ENCODE measurements at places on chromosomes 4 and X.

GRCh38 chr4:189001283-189001970 lies 862.2 kb downstream of the TRIML1 start:
- DNase-seq = no peak

DNA sequence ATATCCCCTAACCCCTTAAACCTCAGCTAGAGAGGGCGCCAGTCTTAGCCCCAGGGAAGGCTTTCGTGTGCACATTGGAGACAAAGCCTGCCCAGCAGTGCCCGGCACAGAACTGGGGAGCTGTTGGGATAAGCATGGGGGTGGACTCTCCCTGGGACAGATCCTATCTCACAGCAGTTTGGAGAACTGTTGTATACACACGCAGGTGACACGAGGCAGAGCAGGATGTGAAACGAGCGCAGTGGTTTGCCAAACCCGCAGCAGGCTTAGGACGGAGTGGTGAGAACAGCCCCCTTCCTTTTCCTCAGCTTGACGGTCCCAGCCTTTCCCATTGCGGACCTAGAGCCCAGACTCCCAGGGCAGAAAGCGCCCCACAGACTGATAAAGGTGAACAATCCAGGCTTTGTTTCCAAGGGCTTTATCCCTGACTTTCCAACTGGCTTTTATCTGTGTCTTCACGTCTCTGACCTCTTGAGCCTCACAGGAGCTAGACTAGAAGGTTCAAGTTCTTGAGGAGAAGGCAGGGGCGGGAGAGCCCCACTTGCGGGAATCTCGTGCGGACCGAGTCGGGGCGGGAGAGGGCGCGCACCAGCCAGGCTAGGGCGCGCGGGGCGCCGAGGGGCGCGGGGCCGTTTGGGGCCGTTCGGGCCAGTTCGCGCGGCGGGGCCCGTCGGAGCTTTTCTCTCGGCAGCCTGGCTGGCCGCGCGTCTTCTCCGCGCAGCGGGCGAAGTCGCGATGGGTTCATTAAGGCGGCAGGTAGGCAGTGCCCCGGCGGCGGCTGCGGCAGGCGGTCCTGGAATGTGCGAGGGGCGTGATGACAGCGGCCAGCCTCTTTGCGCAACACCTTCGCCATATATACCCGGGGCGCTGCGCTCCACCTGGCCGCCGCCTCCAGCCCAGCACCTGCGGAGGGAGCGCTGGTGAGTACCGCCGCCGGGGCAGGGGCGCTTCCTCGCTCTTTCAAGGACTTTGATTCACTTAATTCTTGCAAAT lies at the start of gene SLC34A2:
Gene SLC34A2 (plus strand): TSS at position 881 of the 993 bp plus-strand sequence. CDS start 6,650 bp downstream, outside the sequence.
- no peak for DNase-seq

GRCh38 chr4:40197879-40198689 lies 1.3 kb downstream of the RHOH start:
- no peak for DNase-seq

DNA sequence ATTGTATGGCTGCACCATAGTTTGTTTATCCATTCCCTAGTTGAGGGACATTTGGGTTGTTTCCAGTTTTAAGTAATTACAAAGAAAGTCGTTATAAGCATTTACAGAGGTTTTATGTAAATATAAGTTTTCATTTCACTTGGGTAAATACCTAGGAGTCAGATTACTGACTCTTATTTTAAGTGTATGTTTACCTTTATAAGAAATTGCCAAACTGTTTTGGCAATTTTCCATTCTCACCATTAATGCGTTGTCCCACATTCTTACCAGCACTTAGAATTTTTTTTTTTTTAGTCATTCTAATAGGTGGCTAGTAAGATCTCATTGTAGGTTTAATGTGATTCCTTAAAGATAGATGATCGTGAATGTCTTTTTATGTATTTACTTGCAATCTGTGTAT lies 121.5 kb upstream of the NR3C2 start:
- DNase-seq = no peak

DNA sequence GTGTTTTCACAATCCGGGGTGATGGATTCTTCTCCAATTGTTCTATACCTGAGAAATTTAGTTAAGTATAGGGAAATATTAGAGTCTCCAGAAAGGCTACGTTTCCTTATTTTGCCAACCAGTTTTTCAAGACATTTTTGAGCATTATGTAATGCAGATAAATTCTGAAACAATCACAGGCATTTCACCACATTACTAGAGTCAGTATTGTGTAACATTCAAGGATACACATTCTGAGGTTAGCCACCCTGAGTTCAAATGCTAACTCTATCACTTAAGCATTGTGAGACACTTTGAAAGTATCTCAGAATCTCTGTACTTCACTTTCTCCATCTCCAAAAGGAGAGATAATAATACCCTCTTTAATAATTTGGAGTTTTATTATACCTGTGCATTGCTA lies 10.6 kb downstream of the SULT1B1 start:
- no peak for DNase-seq

DNA sequence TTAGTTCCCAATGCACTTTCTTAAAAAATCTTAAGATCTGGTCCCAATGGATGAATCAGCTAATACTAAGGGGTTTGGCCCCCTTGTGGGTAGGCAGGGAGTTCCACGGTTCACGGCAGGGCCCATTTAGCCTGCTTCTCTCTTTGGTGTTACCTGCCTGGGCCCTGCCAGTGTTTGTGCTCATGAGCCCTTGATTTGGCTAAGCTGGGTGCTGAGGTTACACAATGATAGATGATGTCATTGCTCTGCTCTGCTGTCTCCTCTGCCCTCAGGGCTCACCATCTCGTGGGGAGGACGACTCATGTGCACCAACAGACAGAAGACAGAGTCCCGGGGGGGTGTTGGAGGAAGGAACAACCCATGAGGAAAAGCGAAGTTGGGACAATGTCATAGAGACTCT lies 24.4 kb downstream of the RTL5 start:
- no peak for DNase-seq

All from GOT3 (cell line).